Suprapubic skin (tissue), 4 donors: ENCODE measurements at places on chromosomes 13 and 19. TPM values are rescaled to one million over a fixed set of nuclear protein-coding genes. Genes with fewer than 3 reads are reported as not detected.

DNA sequence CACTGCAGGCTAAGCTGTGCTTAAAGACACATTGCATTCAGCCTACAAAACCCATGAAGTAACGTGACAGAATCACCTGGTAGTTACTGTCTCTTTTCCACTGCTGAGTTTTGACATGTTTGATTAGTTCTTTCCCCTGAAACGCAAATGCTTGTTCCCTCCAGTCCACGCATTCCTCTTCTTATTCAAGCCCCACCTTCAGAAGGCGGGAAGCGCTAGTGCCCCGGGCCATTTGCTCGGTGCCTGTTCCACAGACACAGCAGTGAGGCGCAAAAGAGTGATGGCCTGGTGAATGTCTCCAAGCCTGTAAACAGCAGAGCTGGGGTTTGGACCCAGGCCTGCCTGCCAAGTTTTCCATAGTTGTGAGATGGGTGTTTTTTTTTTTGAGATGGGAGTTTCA, 10.9 kb downstream of the ACP4 start:
- no peak for DNase-seq

The SELENOV gene
- total RNA-seq, result not detected

- no peak for DNase-seq
Observed at GRCh38 chr19:40601134-40601974, at the start of gene LTBP4. TSS of gene LTBP4 (plus strand) at chr19:40601369. CDS start at chr19:40601388, 19 bp downstream.

- DNase-seq, result no peak
Observed at GRCh38 chr13:109644069-109644750, 142.2 kb downstream of the IRS2 start.

The ZNF296 gene
- total RNA-seq, result 4.3 TPM
